Fibroblast of upper back skin (primary cell): ENCODE measurements at places on chromosomes 6 and 20.

DNA sequence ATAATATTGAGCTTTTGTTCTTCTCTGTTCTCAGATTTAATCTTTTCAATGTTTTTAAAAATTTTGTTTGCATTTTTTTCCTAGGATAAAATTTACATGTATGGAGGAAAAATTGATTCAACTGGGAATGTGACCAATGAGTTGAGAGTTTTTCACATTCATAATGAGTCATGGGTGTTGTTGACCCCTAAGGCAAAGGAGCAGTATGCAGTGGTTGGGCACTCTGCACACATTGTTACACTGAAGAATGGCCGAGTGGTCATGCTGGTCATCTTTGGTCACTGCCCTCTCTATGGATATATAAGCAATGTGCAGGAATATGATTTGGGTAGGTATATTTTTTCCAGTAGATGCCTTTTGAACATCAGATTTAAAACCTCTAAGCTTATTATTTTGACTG lies 89.8 kb downstream of the ATRN start:
- no peak for DNase-seq

GRCh38 chr6:89979481-89980119 lies 85.3 kb downstream of the GJA10 start:
- no peak for DNase-seq

DNA sequence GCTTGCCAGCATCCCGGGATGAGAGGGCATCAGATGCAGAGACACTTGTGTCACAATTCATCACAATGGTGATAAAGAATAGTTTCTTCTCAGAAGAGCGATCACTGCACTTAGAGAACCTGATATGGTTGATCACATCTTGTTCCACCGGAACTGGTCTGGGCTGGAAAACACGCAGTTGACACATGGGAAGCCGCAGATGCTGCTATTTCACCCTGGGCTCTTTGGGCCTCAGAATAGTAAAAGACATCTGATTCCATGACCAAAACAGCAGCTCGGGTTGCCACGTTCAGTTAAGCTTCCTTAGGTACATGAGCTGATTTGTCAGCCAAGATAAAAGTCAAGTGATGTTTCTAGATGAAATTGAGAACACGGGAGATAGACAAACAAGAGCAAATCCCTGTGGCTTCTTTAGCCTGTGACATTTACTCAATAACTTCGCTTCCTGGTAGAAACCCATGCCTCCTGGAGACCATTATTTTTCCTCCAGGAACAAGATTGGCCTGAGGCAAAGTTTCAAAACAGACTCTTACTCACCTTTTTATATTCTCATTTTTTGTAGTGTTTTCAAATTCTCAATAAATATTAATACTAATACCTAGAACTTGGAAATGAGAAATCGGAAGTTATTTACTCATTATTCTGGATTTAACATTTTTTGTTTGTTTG lies 59.4 kb downstream of the TRMT6 start:
- DNase-seq = no peak

GRCh38 chr6:168420084-168420483 lies 20.9 kb upstream of the SMOC2 start:
- DNase-seq = no peak

DNA sequence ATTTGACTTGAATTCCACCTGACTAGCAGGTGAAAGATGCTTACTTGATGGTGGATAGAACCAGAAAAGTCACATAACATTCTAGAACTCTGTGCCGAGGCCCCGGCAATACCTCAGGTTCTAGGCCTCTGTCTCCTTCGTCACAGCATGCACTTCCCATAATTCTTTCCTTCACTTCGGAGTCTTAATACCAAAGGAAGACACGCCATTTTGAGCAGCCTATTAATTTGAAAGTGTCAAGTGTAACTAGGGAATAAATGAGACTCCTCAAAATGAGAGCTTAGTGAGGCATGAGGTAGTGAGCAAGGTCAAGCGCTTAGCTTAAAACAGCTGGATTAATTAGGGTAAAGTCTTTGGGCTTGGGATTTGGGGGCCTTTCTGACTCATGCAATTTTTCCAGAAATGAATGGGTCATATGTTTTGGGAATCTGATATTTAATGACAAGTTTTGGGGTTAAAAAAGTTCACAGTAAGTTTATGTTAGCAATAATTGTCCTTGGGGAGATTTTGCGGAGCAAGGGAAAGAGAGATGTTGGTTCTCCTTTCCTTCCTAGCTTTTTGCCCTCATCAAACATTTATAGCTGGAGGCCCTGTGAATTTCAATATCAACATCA lies 29.1 kb upstream of the SGK1 start:
- DNase-seq = no peak
